ENCODE measurements at places on chromosomes 2 and 18. TPM values are rescaled to one million over a fixed set of nuclear protein-coding genes. Genes with fewer than 3 reads are reported as not detected.
A peak's percentile ranks its signal among the peaks of the same experiment; 100 is the strongest.

The ASIC4 gene
- polyA plus RNA-seq = 0.57 TPM

The SLC40A1 gene
- 32.2 TPM for polyA plus RNA-seq

The SP5 gene
- not detected for polyA plus RNA-seq

The EPHA4 gene
- 25.9 TPM for polyA plus RNA-seq

The TCF23 gene
- 0.05 TPM for polyA plus RNA-seq

GRCh38 chr2:33518929-33519328 lies 42.5 kb downstream of the RASGRP3 start:
- DNase-seq = no peak

DNA sequence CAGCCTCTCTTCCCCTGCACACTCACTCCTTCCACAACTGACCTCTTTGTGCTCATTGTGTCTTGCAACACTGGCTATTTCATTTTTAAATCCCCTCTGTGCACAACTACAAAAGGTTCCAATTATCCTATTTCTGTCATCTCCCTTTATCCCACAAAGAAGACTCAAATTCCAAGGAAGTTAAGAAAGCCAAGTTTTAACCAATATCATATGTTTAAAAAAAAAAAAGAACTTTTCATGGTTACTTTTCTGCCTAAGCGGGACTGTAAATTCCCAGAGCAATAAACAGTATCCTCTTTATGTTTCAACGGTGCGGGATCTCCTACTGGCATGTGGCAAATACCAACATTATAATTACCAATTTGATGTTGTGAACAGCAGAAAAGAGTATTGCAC lies 83.8 kb downstream of the DOCK10 start:
- DNase-seq = no peak

GRCh38 chr18:79818036-79818435 lies 20.3 kb downstream of the KCNG2 start:
- peak; percentile 37 for DNase-seq

- DNase-seq = no peak
These were observed 17.4 kb downstream of the SRD5A2 start for GRCh38 chr2:31563273-31563839.

DNA sequence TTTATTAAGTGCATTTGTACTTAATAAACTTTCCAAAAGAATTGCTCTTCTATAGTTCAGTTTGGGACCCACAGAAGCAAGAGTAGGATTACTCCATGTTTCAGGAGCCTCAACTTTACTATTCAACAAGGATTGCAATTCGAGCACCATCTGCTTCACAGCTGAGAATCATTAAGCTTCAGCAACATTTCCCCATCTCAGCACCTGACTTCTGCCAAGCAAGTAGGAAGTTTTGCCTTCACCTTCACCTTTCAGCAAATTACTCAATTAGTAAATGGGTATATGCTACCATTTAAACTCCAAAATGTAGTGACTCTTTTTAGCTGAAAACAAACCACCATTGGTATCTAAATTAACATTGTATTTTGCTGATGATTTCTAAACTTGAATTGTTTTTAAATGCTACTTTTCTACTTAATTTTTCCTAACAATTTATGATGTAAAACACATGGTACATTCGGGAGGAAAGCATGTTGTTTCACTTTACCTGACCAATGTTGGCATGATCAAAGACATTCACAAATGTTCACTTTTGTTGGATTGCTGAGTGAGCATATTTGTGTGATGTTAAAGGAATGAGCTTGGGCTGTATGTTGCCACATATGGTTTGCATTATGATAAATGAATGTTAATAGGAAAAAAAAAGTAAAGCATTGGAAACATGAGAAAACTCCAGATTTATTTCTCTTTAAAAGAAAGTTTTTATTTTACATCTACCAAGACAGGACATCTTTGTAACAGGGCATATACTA lies 159.2 kb downstream of the GULP1 start:
- no peak for DNase-seq

- no peak for DNase-seq
These were observed 133.6 kb upstream of the XPO1 start for GRCh38 chr2:61671561-61672315.

DNA sequence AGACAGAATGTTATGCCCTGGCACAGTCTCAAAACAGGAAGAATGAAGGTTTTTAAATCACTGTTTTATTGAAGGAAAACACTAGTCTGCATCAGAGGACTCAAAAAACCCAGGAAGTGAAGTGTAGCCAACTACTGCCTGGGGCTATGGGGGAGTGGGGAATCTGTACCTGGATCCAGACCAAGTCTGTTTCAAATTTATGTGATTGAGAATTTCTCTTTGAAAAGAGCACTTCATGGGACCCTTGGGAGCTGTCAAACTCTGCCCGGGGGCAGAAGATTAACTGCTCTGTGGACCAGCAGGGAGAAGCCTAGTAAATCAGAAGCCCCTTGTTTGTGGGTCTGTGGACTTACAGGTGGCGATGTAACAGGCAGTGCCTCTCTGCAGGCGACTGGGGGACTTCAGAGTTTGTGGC lies 45.3 kb upstream of the TANC1 start:
- no peak for DNase-seq

GRCh38 chr2:205175831-205176230 lies 506.5 kb upstream of the NRP2 start:
- DNase-seq = peak; percentile 48

Measured in right cardiac atrium (tissue), 5 donors.